ENCODE measurements at places on chromosomes 12 and 14. TPM values are rescaled to one million over a fixed set of nuclear protein-coding genes. Genes with fewer than 3 reads are reported as not detected.

TAS2R50 gene
- polyA plus RNA-seq, result 0.21 TPM

GRCh38 chr12:7383157-7383556 is 60.8 kb downstream of the CD163L1 start:
- no peak for DNase-seq

GUCY2C gene
- not detected for polyA plus RNA-seq

GRCh38 chr14:63705561-63706070 is 22.2 kb downstream of the SGPP1 start:
- no peak for DNase-seq

DNA sequence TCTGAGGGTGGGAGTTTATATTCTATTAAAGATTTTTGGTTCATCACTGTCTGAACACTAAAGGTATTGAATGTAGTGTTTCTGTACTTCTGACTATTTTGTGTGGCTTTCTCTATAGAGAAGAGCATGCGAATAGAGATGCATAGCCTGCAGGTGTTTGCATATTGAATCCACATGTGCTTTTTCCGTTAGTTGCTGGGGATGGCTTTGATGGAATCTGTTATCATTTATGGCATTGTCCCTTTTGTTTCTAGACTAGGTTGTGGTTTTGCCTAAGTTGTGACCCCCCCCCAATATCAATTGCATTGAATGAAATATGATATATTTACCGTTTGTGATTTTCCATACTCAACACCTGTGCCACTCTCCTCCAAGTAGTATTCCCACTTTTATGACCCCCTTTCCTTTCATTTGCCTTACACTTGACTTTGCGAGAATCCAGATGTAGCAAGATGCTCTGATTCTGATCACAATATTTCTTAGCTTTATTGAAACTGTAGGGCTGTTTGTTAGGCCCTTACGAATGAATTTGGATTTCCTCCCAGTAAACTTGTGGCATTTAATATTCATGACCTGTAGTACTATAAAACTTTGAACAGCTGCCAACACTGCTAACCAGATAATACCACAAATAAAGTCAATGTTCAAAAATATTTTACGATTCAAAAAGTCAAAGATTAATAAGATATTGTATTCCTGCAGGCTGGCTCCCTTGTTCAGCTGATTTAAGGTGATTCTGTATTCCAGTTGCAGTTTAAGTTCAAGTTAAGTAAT is 176.4 kb downstream of the TMTC2 start:
- no peak for DNase-seq

DNA sequence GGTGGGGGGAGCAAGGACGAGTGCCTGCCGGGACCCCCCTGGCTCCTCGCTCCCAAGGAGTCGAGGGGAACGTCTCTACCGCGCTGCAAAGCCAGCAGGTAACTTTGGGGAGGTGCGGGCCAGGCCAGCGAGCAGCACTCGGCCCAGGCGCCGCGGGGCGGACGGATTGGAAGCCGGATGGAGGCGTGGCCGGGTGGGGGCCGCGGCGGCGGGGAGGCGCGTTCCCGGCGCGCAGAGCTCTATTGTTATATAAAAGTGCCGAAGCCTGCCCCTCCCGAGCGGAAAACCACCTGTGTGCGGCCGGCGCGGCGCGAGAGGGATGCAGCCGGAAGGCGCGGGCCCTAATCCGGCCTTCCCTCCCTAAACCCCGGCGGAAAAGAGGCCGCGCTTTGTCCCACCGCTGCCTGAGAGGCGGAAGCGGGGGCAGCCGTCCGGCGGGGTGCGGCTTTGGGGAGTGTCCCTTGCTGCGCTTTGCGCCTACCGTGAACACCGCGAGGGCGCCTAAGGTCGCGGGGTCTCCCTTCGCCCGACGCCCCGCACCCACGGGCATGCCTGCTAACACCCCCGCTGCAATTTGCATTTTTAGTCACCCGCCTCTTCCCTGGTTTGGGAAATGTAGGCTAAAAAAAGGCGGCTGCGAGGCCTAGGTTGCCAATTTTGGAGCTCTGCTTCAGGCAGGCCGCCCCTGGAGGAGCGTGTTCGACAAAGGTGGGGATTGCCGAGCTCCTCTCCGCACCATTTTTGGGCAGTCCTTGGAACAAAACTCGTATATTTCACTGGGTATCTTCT is 1.7 kb upstream of the DUSP6 start:
- DNase-seq, result no peak

DBX2 gene
- polyA plus RNA-seq, result not detected

GRCh38 chr12:77016606-77017005 is 48.8 kb downstream of the E2F7 start:
- DNase-seq, result no peak

BCL11B gene
- not detected for polyA plus RNA-seq

DNA sequence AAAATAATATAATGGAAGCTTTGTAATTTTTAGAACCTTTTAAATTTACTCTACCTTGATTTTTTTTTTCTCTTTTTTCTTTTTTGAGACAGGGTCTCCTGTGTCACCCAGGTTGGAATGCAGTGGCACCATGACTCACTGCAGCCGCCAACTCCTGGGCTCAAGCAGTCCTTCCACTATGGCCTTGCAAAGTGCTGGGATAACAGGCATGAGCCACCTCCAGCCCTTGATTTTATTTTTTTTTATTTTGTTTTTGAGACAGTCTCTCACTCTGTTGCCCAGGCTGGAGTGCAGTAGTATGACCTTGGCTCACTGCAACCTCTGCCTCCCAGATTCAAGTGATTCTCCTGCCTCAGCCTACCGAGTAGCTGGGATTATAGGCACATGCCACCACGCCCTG is 65.3 kb upstream of the TRAF3 start:
- DNase-seq, result no peak

DNA sequence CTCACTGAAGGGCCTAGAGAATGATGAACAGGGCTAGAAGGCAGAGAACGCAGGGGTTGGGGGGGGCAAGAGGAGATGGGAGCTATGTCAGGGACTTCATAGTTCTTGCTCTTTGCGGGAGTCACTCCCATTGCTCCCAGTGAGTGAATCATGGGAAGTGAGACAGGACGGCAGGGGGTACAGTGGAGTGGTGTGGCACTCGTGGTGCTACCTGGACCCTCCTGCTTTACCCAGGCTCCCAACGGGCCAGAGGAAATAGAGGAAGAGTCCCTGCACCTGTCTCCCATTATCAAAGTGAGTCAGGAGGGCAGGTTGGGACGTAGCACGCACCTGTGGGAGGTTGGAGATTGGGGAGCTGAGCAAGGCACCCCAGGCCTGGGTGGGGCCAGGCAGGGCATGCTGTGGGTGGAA is 1.3 kb upstream of the KRT8 start:
- DNase-seq, result no peak

GRCh38 chr12:70543444-70543843 is 93.8 kb downstream of the PTPRB start:
- peak; percentile 50 for DNase-seq

DNA sequence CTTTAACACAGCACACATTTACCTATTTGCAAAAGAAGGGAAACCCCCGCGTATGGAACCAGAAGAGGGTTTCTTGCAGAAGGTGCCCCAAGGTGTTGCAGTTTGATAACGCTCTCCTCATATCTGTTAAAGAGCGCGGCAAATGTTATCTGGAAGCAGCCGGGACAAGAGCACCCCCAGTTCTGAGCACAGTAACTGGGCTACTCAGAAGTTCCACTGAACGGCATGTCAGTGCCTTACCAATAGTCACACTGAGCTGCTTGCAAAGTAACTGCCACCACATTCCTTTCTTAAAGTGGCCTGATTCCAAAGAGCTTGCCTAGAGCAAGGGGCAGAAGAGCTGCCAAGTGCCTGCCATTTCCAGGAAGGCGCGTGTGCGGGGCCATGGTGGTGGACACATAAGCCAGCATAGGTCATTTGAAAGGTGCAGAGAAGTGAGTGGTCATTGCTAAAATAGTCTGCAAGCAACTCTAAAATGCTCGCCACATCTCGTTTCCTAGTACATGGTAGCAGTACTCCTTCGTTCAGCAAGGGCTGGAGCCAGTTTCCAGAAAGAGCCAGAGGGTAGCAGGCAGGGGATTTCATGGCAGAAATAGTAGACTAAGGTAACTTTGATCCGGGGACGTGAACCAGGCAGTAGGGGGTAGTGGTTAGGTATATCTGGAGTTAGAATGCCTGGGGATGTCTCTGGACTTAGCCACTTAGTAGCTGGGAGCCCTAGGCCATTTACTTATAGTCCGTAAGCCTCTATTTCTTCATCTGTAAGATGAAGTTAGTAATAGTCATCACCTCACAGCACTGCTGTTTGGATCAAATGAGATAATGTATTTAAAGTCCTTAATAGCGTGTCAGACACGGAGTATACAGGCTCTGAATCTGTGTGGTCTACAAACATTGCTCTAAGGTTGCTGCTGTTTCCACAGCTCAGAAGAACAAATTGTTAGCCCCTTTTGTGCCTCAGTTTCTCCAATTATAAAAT is 37.6 kb downstream of the SPTB start:
- no peak for DNase-seq

- no peak for DNase-seq
Observed at GRCh38 chr12:48285751-48286650, 64.7 kb downstream of the ZNF641 start.

- no peak for DNase-seq
Observed at GRCh38 chr12:54004063-54004840, 4.3 kb downstream of the HOXC9 start.

DNA sequence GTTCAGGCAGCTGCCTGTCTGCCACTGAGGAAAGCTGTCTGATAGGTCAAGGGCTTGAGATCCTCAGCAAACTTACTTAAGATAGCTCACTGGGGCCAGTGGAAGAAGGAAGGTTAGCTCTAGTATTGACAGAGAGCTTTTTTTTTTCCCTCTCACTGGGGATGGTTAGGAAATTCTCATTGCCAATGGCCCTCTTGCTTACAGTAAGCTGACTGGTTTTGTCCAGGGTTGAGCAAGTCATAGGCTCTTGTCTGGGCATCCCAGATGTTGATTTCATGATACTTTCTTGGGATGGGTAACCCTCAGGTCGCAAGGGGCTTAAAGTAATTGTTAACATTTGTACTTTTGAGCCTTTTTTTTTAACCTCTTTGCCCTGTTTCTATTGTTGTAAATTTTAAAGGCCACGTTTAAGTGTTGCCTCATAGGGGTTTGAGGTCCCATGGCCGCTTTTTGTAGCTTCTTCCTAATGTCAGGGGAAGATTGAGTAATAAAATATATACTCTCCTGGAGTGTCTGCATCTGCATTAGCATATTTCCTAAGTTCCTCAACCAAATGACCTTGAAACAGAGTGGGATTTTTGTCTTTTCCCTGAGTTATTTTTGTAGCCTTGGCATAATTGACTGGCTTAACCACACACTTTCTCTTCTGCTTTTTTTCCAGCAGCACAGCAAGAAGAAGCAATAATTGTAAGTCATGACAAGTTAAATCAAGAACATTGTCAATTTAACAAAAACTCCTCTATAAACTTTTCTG is 716.0 kb downstream of the LRFN5 start:
- no peak for DNase-seq

DNA sequence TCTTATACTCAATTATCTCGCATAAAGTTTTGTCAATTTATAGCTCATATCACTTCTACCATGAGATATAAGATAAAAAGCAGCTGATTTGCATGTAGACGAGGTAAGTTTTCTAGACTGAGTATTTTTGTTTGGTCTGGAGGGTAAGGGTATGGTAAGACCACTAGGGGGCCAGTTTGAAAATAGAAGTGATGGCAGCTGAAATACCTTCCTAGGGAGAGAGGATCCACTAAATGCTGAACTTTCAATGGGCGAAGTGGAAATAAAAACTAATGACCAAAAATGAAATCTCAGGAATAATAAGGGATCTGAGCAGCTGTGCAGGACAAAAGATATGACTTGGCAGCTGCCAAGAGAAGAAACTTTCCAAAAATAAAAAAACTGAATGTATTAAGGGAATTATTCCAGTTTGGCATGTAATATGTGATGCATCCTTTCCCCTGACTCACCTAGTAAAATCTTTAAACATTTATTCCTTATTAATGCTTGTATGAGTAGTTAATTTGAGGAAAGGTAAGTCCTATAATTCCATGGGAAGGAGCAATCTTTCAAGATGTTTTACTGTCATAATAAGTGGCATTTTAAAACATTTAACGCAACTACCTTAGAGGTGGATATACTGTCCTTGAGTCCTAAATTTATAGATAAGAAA is 754.5 kb downstream of the C12orf50 start:
- DNase-seq, result no peak

KRT6C gene
- not detected for polyA plus RNA-seq

- no peak for DNase-seq
Observed at GRCh38 chr14:40345334-40345733, 913.1 kb upstream of the FBXO33 start.

DNA sequence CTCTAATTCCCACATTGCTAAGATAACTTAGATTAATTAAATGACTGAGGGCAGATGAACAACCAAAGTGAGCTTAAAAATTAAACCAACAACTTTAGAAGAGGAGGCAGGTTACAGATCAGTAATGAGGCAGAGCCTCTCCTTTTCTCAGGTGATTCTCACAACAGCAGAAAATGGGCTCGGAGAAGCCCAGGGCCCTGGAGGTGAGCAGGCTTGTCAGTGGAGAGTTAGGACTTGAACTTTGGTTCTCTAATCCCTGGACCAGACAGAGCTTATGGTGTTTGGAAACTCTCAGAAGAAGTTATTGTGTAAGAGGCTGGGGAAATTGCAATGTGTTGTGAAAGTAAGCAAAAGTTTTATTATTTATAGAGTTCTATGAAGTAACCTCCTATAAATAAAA is 2.8 kb downstream of the TRHDE start:
- DNase-seq, result no peak

- no peak for DNase-seq
Observed at GRCh38 chr14:53247596-53248370, 94.7 kb upstream of the DDHD1 start.

- no peak for DNase-seq
Observed at GRCh38 chr14:60944204-60944603, 36.7 kb downstream of the TRMT5 start.

DNA sequence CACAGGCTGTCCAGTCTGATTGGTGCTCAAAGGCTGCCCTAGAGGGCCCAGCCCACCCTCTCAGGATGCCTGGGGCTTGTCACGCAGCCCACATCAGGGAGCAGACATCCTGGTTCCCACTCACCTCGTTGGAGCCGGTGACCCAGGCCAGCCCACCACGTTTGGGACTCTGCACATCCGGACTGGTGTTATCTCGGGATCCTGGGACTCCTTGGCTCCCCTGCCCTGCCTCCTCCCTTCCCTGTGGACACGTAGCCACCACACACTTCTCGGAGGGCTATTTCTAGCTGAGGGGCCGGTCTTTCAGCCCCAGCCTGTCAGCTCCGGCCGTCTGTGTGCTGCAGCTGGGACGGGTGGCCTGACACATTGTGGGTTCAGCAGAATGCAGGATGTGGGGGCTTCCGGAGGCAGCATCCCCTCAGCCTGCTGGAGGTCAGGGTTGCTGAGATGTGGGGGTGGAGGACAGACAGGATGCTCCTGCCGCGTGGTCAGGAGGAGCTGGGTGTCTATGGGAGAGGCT is 12.8 kb upstream of the FGF23 start:
- DNase-seq, result no peak

DNA sequence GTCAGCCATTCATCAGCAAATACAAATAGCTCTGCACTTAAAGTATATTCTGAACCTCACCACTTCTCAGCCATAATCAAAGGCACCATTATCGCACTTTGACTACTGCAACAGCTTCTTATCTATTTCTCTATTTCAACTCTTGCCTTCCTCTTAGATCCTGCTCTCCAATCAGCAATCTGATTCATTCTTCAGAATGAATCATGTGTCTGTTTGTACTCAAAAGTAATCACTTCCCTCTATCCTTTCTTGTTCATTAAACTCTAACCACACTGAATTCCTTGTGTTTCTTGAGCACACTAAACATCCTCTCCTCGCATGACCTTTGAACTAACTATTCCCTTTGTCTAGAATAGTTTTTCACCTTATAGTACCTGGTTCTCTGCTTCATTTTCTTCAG is 12.8 kb upstream of the OR4E1 start:
- no peak for DNase-seq

Data from AG04450 (cell line).